ENCODE measurements at places on chromosomes 1 and 21.

- no peak for DNase-seq
These were observed 33.3 kb downstream of the ALG14 start for GRCh38 chr1:95039360-95040031.

GRCh38 chr1:93447481-93448291, at the start of gene FNBP1L:
Gene FNBP1L (plus strand): TSS chr1:93448118. CDS start chr1:93448282, 164 bp downstream.
- peak; percentile 53 for DNase-seq

GRCh38 chr1:164662462-164662861, 103.5 kb downstream of the PBX1 start:
- DNase-seq, result no peak

DNA sequence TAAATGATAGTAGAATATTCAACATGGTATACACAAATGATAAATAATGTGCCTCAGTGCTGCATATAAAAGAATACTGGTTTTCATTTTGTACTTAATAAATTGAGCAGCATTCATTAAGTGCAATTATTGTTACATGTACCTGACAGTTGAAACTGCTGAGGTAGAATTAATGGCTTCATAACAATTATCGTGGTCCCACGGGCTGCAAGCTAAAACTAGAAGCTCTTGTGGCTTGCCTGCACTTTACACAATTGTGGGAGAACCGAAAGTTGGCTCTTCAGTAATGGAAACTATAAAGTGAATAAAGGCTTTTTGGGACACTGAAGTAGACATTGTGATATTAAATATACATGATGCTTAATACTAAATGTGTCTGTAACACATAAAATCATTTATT, 23.2 kb downstream of the INSL5 start:
- no peak for DNase-seq

GRCh38 chr1:160359559-160360226, 7.2 kb upstream of the NHLH1 start:
- DNase-seq, result no peak

GRCh38 chr1:21567241-21568005, 58.2 kb downstream of the ALPL start:
- no peak for DNase-seq

DNA sequence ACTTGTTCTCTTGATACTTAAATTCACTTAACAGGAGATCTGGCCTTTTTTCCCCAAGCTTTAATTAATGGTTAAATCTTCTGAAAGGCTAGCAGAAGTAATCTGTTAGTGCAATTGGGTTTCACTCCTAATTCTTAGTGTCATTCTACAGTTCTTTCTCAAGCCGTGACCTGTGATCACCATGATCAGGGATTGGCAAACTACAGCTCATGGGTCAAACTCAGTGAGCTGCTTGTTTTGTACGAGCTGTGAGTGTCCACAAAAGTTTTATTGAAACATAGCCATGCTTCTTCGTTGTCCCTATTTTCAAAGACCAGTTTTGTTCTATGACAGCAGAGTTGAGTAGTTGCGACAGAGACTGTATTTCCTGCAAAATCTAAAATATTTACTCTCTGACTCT, 109.4 kb upstream of the KCNJ15 start:
- DNase-seq, result no peak

GRCh38 chr21:43609501-43610340, 49.6 kb downstream of the HSF2BP start:
- no peak for DNase-seq

DNA sequence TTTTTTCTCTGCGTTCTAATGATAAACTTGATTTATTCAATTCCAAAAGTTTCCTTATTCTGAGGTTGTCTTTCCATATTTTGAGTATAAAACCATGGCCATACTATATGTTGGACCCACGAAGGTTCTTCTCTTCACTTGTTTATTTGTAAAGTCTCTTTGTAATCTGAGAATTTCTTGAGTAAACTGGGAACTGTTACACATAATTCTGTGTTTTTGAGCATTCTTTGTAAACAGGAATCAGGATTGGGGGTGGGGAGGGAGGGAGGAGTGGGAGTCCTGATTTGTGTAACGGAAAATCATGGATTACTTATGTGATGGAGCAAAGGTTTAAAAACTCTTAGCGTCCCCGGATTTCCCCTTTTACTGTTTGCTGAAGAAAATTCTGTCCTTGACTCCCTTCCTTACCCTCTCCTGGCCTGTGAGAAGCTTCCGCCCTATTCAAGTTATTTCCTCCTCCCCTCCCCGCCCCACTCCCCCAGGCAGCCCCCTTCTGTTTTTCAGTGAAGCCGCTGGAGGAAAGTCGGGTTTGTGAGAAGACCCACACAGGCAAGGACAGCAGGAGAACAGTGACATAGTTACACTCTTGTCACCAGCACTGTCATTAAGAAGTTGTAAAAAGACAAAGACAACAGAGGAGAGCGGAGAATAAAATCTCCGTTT, 6.4 kb upstream of the NBPF11 start:
- DNase-seq, result no peak

DNA sequence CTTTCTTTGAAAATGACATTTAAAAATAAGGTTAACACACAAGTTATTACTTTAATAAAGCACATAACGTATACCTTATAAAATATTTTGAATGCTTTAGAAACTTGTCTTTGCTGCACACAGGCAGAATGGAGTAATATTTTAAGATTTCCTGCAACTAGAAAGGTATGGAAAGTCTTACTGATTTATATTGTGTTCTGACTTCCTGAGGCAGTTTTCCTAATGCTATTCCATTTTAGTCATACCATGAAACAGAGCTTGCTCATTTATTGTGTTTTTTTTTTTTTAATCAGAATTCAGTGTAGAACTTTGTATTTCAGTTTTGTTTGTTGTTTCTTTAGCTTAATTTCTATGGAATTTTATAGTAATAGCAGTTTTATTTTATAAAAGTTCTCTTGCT, 60.9 kb upstream of the S1PR1 start:
- no peak for DNase-seq

DNA sequence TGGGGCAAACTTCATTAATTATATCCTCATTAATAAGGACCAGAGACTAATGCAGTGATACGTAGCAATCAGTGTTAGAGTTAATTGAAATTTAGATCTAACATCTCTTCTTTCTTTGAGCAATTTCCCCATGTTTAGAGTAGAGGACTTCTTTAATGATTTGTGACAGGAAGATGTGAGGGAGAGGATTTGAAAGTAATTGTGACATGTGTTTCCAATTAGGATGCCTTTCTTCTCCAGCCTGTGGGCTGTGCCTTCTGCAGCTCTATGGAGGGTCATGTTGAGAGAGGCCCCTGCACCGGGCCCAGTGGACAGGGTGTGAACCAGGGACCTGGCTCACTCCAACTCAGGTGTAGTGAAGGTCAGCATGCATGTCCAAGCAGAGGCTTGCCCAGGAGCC, 103.0 kb downstream of the GREM2 start:
- no peak for DNase-seq

- DNase-seq, result no peak
These were observed 37.4 kb upstream of the BTG2 start for GRCh38 chr1:203267912-203268311.

GRCh38 chr1:59678040-59678439, 136.7 kb upstream of the HOOK1 start:
- DNase-seq, result no peak

DNA sequence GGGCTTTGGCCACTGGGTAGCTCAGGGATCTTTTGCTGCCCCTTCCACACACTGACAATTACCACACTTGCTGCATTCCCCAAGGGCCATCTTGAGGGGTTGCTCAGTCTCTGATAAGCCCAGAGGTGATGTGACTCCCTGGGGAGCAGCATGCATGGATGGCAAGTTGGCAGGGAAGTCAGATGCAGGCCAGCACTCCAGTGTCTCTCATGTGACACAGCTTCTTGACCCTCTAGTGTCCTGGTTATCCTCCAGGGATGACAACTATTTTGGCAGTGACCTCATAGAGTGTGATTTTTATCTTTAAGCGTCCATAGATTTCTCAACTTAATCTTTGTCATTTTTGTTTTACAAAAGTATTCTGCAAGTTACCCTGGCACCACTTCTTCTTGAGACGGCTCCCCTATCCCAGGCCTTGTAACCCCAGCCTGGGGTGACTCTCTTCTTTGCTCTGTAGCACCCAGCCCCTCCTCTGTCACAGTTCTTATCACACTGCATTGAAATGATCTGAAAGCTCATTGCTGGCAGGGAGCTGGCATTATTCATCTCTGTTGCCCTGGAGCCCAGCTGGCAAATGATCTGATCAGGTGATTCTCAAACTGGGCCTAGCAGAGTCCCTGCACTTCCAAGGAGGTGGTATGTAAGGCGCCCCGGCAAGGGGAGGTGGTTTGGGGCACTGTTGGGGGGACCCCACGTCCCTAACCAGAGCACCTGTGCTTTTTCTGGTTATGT, 72.6 kb downstream of the TENT5C start:
- no peak for DNase-seq

DNA sequence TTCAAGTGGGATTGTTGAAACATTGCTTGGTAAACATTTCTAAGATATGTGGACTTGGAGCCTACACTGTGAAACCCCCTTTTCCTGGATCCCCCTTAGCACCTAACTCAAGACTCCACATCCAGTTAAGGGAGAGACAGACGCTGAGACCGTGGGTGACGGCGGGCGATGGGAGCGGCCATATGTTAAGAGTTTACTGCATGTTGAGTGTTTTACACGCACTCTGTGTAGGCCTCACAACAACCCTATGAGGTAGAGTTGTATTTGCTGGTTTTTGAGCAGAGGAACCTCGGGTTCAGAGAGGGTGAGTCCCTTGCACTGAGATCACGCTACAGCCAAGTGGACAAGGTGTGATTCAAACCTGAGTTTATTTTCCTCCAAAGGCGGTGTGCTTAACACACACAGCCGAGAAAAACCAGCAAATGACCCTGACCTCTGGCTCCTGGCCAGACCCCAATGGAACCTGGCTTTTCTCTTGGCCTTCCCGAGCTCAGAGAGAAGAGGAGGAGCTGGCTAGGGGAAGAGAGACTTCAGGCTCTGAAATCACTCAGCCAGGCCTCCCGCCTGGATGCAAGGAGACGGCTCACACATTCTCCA, 46.9 kb upstream of the GOLT1A start:
- no peak for DNase-seq

DNA sequence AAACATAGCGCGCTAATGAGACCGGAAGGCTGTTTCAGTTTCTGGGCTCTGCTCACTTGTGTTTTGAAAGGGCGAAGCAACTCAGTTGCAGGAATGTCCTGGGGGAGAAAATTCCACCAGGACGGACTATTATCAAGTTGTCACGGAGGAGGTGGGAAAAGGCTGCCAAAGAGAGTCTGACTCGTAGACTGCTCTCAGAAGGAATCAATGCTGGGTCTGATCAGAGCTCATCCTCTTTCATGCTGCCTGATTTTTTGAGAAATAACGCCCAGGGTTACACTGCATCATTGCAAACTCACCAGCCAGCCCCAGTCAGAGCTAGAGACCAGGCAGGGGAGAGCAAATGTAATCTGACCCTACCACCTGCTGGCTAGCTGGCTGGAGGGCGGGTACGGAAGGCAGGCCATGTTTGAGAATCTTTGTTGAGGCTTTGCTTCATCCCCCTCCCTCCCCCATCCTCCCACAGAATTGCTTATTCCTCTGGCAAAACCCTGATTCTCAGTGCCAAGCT, 36.4 kb upstream of the BCL9 start:
- no peak for DNase-seq

GRCh38 chr1:156815307-156815826, 1.3 kb downstream of the SH2D2A start:
- DNase-seq, result no peak

DNA sequence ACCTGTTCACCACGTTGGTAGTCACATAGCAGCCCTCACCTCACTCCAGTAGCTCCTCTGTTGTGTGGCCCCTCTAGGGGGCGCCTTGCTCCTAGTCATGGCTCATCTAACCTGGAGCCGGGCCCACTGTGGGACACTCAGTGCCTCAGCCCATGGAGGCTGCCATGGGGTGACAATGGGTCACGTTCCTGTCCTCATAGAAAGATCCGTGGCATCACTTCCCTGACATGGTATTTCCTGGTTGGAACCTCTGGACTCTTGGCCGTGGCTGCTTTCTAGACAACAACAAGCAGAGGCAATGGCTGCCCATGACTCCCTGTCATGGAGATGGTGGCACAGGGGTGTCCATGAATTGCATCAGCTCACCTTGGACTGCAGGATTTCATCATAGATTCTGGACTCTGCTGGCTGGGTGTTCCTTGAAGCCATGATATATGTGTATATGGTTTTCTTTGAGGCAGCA, 27.5 kb upstream of the SLAMF6 start:
- DNase-seq, result peak; percentile 61

- DNase-seq, result no peak
These were observed 86.8 kb downstream of the TEX35 start for GRCh38 chr1:178599745-178600144.

DNA sequence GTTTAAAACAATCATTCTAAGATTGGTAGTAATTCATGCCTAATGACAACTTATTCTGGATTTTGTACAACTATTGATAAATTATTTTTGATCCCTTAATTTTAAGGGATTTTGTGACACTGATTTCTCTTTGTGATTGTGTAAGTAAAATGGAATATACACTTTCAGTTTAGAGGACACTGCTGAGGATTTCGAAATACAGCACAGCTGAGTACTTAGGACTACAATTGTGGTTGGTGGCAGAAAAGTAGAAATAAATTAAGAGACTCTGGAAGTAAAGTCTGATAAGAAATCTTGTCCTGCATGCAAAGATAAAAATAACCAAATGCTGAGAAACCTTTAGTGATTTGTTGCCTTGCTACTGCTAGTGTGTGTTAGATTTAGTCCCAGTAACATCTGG, 40.0 kb downstream of the TYW3 start:
- DNase-seq, result no peak

Data from stimulated activated CD4-positive, alpha-beta T cell treated with anti-CD3 and anti-CD28 coated beads, Interleukin-2, amount 100 ng/mL, for 48 hours (primary cell).